Type B pancreatic cell (in vitro differentiated cells): ENCODE measurements at places on chromosomes 3 and 15.
A peak's percentile ranks its signal among the peaks of the same experiment; 100 is the strongest.

DNA sequence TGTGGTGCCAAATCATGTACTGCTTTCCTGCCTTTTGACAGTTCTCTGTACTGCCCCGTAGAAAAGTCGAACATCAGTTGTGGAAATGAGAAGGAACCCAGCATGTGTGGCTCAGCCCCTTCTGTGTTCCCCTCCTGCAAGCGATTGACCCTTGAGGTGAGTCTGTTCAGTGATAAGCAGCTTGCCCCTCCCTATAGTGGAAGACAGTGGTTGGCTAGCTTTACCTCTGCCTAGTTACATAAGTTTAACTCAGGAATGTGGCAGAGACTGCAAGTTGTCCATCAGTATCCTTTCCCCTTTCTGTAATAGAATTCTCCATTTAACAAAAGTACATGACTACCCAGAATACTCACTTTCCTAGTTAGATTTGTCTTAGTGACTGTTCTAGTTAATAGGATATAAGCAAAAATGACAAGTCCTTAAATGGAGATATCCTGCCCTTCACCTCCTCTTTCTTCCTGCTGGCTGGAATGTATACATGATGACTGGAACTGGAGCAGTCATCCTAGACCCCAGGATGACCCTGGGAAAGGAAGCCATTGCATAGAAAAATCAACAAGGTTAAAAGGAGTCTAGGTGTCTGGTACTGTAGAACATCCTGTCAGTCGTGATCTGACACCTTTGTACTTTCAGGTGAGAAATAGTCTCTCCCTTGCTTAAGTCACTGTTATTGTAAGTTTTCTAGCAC, 10.6 kb downstream of the SETMAR start:
- no peak for DNase-seq

DNA sequence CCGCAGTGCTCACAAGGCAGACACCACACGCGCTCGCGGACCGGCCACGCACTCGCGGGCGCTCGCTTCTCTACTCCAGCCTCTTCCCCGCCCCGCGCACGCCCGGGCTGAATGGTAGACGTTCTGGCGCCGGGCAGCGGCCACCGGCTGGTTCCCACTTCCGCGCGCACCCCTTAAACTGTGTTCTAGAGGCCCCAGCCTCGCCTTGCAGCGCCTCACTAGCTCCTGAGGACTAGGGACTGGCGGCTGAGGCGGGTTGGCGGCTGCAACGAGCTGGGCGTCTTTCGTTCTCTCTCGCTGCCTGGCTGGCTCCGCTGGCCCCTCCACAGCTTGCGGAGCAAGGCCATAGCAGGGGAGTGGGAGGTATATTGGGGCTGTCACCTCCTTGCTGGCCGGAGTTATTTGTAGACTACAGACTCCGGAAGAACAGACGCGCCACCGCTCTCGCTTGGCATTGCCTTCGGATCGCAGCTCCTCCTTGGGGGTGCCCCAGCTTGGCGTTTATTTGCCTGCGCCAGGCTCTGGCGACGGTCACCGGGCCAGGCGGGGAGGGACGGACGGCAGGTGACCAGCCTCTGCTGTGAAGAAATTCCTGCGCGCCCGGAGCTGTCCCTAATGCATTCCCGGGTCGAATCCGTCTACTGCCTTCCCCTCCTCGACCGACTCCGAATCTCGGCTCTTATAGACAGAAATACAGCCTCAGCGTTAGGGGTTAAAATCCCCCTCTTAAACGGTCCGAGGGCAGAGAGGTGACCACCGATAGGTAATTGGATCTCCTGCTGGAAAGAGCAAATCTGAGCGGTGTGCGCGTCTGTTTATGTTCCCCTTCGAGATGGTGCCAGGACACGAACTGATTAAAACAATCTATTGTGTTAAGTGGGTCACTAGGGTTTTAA, 1.3 kb downstream of the GREM1 start:
- DNase-seq: no peak

DNA sequence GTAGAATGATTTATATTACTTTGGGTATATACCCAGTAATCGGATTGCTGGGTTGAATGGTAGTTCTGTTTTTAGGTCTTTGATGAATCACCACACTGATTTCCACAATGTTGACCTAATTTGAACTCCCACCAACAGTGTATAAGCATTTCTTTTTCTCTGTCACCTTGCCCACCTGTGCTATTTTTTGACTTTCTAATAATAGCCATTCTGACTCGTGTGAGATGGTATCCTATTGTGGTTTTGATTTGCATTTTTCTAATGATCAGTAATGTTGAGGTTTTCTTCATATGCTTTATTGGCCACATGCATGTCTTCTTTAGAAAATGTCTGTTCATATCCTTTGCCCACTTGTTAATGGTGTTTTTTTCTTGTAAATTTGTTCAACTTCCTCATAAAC, 340.8 kb downstream of the PLOD2 start:
- DNase-seq: no peak

GRCh38 chr3:177037241-177037640, 160.0 kb downstream of the TBL1XR1 start:
- no peak for DNase-seq

DNA sequence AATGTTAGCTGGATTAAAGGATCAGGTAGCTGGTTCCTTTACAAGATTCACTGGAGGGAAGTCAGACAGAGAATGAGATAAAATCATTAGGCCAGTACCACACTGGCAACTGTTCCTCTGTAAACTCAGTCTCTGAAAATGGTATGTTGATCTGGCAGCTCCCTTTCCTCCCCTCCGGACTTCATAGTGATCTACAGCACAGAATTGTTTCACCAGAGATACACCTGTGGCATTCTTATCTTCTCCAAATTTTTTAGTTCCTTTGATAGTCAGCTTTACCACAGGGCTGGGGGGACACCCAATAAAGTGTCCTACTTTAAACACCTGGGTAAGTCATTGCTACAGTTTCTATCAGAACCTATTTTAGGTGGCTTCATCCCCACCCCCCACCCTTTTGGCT, 304.3 kb upstream of the KCNH8 start:
- DNase-seq: no peak

- DNase-seq: no peak
Observed at GRCh38 chr3:123841476-123842238, 42.5 kb downstream of the MYLK start.

DNA sequence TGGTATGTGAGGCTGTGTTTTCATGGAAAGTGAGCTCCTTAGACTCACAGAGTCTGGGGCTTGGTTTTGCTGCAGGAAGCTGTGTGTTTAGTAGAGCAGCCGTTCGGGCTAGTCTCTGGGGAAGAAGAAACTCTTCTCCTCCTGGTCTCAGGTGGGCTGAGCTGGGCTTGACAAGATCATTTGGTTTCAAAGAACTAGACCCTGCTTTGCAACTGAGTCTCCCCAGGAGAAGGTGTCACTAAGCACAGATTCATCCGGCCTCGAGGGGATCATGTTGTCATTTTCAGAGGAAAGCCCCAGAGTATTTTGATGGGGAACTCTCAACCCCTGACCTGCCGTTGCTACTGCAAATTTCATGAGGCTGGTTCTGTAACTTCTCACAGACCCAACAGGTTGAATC, 188.5 kb downstream of the FAM43A start:
- DNase-seq: peak; percentile 10

- DNase-seq: no peak
Observed at GRCh38 chr3:193686665-193687483, 93.9 kb downstream of the OPA1 start.

- DNase-seq: no peak
Observed at GRCh38 chr15:69636169-69636915, 183.7 kb downstream of the RPLP1 start.

DNA sequence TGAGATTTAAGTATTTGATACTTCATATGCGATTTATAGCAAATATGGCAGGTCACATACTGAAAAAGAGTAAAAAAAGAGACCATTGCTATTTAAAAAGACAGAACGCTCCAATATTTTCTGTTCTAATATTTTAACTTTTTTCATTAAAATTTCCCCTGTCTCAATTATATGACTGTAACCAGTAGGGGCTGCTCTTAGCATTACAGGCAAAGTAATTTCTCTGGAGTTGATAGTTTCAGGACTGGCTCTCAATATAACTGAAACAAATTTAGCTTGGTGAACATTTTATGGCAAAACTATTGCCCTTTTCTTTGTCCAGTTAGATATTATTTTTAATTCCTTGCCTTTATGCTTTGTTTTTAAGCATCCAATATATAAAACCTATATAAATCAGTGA, 286.3 kb upstream of the ROBO2 start:
- DNase-seq: no peak

DNA sequence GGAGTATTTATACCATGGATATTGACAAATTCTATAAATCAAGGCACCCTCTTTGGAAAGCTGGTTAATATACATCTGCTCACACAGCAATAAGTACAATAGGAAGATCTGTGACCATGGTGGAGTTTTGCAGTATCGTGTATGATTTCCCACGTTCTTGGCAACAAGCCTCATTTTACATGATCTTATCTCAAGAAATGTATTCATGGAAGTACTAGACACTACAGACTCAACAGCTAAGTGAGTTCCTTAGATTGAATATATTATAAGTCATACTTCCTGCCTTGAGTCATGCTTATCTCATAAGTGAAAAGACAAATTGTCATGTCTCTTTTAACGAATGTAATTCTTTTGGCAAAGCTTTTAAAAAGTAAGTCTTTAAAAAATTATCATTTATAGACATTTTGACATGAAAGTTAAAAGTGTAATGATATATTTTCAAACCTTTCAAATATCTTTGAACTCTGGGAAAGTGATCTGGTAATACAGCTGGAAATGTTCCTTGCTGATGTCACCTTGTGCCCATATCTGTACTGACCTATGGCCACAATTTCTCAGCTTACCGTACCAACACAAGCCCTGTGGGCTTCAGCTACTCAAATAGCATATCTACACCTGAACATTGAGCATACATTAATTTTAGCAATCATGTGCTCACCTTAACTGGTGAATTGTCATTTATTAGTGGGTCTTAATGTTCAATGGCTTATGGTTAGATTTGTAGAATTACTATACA, 130.3 kb upstream of the TMC3 start:
- DNase-seq: no peak

GRCh38 chr3:46293991-46294833, 52.0 kb downstream of the CCR3 start:
- DNase-seq: no peak

DNA sequence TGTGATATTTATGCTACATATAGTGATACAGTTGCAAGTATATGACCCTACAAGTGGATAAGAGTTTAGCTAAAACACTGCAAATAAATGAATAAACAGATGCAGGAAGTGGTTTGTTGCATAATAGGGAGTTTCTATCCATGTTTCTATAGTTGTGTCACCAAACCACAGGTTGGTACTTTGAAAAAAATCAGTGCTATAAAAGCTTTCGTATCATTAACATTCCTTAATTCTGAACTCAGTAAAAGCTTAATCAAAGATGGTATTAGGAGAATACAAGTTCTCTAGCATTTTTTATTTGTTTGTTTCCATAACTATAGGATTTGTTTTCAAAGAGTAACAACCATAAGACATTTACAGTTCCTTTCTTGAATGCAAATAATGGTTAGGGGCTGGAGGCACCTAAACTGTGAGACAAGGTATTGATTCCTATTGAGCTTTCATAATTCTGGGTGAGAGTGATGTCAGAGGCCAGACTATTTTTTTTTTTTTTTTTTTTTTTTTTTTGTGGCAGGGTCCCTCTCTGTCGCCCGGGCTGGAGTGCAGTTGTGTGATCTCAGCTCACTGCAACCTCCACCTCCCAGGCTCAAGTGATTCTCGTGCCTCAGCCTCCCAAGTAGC, 29.6 kb downstream of the CPOX start:
- DNase-seq: no peak

GRCh38 chr3:56879436-56880215, 77.9 kb upstream of the ARHGEF3 start:
- DNase-seq: no peak

- no peak for DNase-seq
Observed at GRCh38 chr3:171157286-171157685, 130.8 kb upstream of the SLC2A2 start.

GRCh38 chr15:84817466-84818081, 418 bp downstream of the ALPK3 start:
- no peak for DNase-seq

DNA sequence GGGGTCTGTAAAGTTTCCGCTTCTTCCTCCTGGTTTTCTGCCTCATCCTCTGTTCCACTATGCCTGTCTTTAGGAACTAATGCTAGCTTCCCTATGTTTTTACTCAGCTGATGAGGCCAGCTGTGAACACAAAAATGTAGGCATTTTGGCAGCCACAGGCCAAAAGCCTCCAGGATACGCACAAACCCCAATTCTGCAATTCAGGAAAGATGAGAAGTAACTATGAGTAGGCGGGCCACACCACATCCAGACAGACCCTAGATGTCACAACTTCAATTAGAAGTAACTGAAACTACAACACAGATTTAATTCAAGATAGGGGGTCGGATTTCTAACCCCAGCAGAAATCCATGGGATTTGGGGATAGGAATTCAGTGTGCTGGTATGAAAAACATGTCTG, 11.9 kb downstream of the CA12 start:
- no peak for DNase-seq

GRCh38 chr3:22296601-22297000, 545.6 kb upstream of the ZNF385D start:
- DNase-seq: no peak

GRCh38 chr3:175149675-175150074, 290.5 kb downstream of the NAALADL2 start:
- no peak for DNase-seq

DNA sequence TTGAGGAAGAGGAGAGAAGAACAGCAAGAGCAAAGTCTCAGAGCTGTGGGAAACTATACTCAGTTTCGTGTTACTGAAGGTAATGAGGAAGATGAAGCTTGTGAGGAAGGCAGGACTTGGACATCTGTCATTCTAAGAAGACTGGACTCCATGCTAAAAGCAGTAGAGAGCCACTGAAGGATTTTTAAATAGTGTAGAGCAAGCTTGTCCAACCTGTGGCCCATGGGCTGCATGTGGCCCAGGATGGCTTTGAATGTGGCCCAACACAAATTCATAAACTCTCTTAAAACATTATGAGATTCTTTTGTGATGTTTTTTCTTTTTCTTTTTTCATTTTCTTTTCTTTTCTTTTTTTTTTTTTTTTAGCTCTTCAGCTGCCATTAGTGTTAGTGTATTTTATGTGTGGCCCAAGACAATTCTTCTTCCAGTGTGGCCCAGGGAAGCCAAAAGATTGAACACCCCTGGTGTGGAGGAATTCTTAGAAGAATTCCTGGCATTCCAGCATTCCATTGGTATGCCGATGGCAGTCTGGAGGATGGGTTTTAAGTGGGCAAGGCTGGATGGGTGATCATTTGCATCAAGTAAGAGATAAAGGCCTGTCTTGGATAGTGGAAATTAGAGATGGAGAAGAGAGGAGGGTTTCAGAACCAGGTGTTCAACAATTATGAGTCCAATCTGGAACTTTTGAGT, 6.9 kb upstream of the NFKBIZ start:
- no peak for DNase-seq

DNA sequence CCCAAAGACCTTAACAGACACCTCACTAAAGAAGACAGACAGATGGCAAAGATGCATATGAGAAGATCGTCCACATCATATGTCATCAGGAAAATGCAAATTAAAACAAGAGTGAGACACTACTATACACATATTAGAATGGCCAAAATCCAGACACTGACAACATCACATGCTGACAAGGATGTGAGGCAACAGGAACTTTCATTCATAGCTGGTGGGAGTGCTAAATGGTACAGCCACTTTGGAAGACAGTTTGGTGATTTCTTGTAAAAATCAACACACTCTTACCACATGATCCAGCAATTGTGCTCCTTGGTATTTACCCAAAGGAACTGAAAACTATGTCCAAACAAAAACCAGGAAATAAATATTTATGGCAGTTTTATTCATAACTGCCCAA, 17.6 kb downstream of the CHDH start:
- DNase-seq: no peak

GRCh38 chr3:143653935-143654334, 194.3 kb downstream of the SLC9A9 start:
- no peak for DNase-seq
